ENCODE measurements at places on chromosomes 1 and 21.

DNA sequence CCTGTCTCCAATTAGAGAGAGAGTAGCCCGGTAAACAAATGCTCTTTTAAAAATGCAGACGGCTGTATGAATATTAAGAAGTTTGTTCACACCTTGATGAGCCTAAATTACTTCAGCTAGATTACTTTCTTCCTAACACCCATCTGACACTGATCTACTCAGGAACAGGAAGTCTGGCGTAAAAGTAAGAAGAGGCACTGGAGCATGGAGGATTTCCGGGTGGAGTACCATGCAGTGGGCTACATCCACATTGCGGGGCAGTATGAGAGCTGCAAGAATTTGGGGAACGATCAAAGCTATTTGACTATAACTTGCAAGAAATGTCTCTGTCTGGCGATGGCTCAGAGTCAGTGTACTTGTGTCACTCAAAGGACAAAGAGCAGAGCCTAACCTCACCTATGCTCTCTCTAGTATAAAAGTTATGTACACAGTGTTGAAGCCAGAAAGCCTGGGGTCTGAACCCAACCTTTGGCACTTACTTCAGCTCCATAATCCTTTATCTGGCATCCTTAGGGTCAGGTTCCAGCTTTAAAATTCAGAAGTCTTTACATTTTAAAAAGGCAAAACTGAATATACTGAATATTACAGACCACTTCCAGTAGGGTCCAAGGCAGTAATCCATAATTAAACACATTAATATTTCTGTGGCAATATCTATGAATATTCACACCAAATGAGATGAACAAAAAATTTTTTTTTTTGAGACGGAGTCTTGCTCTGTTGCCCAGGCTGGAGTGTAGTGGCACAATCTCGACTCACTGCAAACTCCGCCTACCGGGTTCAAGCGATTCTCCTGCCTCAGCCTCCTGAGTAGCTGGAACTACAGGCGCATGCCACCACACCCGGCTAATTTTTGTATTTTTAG lies 7.9 kb upstream of the GNPAT start:
- no peak for DNase-seq

DNA sequence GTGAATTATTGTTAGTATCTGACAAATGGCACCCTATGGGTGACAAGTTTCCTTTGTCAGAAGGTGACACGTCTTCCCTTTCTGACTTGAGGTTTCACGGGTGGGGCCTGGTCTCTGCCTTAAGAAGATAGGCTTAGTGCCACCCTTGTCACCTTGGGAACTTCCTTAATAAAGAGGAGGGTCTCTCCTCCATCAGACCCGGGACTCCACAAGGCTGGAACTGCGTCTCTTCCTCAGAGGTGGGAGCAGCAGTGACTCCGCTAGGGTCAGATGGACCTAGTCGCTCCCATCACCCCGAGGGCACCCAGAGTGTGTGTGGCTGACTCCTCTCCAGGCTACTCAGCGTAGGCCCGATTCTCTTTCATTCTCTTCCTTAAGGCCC lies 774 bp upstream of the WDTC1 start:
- DNase-seq = peak; percentile 19

DNA sequence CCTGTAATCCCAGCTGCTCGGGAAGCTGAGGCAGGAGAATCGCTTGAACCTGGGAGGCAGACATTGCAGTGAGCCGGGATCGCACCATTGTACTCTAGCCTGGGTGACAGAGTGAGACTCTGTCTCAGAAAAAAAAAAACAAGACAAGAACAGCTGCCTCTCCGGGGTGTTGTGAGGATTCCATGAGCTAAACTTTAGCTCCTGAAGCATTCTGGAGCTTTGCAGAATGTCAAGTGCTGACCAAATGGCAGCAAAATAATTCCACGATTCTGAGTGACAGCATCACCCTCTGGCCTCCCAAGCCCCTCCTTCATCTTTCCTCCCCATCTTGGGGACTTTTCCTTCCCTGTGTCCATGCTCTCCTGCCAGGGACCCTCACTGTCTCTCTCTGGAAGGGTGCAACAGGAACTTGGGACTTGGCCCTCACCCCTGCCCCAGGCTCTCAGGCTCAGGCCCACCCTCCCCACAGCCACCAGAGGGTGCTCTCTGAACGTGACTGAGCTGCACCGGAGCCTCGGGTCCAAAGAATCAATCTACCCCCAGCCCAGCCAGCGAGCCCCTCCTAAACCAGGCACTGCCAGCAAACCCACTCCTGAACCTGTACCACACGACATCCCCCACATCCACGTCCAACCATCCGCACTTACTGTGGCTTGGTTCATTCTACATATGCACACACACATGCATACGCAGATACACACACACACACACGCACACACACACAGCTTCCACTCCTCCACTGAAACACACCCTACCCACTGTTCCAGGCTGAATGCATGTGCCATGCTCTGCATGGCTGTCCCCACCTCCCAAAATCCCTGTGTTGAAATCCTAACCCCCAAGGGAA lies 45.7 kb downstream of the ACOT7 start:
- no peak for DNase-seq

GRCh38 chr1:156625436-156626078 lies 6.3 kb downstream of the HAPLN2 start:
- no peak for DNase-seq

- no peak for DNase-seq
Observed at GRCh38 chr1:201880928-201881571, 7.6 kb upstream of the SHISA4 start.

GRCh38 chr21:33372582-33372981 lies 30.6 kb upstream of the IFNGR2 start:
- no peak for DNase-seq

DNA sequence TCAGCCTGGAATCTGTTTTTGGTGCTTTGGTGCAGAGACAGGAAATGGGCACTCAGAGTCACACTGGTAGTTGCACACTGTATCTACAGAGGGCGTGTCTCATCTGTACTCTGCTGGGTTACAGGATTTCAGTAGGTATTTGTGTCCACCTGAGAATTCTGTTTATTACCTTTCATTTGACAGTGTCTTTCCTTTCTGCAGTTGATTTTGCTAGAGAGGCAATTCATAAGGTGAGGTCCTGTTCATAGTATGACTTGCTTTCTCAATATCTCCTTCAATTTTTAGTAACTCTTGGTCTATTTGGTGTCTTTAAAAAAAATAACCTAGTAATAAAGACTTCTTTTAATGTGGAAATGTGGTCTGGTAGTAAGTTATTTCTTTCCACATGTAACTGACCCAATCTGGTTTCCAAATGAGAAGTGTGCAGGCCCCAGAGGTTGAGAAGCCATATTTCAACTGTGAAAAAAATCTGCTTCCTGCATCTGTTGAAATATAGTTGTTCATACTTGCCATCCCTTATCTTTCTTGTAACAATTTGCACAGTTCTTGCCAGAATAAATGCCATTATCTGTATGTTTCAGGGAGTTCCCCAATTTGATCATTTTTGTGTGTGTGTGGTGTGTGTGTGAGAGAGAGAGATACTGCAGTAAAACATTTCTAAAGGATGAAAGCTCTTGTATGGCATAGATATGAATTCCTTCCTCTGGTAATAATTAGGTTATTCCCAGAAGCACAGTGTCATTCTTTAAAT lies 78.4 kb upstream of the DNAJC6 start:
- no peak for DNase-seq
